T-cell (primary cell): ENCODE measurements at places on chromosomes 3 and 15. TPM values are rescaled to one million over a fixed set of nuclear protein-coding genes. Genes with fewer than 3 reads are reported as not detected.

DNA sequence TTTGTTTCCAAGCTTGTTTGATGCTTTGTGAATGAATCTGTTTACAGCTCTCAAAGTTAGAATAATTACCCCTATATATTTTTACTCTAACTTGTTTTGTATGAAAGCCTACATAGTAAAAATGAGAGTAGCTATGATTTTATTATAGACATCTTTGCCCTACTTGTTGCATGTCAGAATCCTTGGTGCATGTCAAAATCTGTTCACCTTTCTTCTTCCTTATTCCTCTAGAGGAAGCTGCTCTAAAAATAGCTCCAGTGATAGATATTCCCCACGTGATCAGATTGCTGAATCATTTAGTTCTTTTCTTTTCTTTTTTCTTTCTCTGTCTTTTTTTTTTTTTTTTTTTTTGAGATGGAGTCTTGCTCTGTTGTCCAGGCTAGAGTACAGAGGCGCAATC is 39.8 kb downstream of the LRRC49 start:
- DNase-seq, result no peak

- DNase-seq, result no peak
Measured at GRCh38 chr3:124428372-124429128, 301.7 kb upstream of the UMPS start.

DNA sequence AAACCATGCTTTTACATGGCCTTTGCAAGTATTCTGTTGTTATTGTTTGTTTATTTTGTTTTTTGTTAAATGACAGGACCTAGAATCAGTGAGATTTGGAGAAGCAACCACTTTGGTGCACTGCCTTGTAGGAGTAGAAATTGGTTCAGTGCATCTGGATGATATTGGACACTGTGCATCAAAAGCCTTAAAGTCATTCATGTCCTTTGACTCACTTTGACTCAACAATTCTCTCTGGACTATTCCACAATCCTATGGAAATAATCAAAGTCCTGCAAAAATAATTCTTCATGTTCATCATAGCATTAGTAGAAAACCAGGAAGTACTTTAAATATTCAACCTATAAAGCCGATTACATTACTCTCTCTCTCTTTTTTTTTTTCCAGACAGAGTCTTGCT is 224.8 kb downstream of the ABHD5 start:
- no peak for DNase-seq

DNA sequence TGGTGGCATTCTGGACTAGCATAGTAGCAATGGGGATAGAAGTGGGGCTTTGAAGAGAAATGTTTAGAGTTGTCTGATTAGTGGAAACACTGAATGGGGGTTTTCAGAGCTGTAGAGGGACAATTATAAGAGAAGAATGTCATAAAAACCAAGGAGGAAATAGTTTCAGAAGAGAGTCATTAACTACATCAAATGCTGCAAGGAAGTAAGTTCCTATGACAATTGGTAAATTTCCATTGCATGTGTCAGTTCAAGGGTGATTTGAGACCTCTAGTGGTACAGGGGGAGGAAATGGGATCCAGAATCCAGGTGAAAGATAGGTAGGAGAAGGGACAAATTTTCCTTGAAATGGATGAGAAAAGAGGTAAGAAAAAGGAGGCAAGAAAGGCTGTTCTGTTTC is 68.3 kb upstream of the TBC1D5 start:
- DNase-seq, result no peak

GRCh38 chr3:141452045-141452444 is 34.8 kb upstream of the RASA2 start:
- peak; percentile 34 for DNase-seq

DGKG gene
- total RNA-seq, result not detected

DNA sequence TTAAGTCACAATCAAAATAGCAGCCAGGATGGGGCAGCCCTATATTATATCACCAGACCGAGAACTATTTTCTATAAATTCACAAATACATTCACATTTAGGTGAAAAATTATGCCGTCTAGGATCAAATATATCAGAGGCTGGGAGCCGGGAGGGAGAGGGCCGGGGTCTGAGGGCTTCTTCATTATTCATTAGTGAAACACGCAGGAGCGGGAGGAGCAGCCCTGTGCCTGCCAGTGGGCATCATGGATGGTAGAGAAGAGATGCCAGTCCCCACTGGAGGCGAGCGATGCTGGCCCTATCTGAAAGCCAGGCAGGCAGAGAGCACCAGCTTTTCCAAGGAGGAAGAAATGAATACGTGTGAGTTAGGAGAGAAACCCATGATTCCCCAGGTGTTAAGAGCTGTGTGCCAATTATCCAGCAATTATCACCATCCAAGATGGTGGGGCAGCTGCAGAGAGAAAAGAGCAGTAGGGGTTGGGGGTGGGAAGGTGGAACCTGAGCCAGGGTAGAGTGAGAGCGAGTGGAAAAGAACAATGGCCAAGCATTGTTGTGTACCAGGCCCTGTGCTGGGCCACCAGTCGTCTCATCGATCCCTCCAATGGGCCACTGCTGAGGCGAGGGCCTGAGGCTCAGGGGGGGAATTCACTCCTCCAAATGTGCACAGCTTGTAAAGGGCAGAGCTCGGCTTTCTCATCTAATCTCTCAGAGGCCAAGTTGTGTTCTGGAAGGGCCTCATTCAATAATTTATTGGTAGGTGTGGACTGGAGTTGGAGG is 261.3 kb upstream of the TLE3 start:
- DNase-seq, result no peak

DNA sequence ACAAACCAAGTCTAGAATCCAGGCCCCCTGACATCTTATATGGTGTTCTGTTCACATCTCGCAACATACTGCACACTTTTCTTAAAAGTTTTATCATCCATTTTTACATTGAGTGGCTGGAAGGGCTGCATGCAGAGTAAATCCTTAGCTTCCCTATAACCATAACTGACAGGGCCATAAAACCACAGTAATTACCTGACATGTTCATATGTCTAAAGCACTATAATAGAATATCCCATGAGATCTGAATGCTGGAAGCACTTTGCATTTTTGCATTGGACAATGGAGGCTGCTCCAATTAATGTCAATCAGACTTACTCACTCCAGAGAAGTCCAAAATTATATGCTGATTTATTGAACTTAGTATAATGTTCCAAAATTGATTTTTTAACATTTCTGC is 86.6 kb upstream of the HES1 start:
- DNase-seq, result no peak

DNA sequence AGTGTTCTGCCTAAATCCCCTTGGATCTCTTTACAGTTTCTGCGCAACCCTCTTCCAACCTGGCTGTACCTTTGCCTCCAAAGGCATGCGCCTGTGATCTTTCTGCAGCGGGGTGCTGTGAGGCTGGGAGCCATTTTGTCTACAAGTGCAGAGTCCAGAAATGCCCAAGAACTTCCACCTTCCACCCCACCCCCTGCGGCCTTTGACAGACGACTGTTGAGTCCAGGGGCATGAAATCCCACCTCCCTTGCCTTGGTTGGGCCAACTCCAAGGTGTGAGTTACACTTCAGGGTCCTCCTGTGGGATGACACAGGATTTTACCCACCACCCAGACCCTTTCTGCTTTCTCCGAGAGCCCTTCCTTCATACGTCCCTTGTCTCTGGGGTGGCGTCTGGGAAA is 24.1 kb downstream of the HRH1 start:
- no peak for DNase-seq

RAB7A gene
- 130 TPM for total RNA-seq

DNA sequence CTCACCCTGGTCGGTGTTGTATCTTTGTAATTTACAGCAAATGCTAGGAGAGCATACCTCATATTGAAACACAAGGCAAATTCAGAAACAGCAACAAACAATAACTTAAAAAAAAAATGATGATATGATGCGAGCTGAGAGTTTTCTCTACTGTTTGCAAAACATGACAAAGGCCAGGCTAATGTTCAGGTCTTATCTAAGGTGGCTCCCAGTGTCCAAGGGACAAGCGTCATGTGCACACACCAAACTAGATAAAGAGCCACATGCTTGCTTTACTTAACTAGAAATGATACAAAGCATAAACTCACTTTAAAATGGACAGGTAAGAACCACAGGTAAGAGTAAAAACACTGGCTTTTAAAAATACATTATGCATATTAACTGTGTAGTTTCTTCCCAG is 375.9 kb downstream of the FOXP1 start:
- no peak for DNase-seq

- no peak for DNase-seq
Measured at GRCh38 chr3:139355476-139355875, 11.7 kb downstream of the MRPS22 start.

DNA sequence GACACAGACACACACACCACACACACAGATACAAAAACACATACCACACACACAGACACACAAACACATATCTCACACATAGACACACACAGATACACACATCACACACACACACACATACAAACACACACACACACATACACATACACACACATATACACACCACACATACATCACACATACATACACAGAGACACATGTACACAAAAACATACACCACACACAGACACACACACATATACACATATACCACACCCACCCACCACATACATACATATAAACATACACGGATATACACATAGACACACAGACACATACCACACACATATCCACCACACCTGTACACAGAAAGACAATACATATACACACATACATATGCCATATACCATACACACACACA is 66.7 kb downstream of the RASGRF1 start:
- no peak for DNase-seq

DNA sequence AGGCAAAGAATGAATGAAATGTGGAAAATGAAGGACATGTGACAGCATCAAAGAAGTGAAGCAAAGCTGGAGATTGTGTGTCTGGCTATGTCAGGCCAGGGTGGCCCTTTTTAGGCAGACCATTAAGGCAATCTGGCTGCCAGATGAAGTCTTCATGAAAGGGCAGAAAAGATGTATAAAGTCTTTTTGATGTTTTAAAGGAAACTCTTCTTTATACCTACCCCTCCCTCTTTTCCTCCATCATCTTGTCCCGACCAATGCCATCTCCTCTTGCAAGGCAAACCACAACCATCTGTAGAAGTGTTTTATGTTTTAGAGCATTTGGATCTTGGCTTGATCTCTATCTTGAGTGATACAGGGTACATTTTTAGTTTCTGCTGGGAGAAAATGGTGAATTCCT is 259.2 kb downstream of the LSAMP start:
- DNase-seq, result no peak

DNA sequence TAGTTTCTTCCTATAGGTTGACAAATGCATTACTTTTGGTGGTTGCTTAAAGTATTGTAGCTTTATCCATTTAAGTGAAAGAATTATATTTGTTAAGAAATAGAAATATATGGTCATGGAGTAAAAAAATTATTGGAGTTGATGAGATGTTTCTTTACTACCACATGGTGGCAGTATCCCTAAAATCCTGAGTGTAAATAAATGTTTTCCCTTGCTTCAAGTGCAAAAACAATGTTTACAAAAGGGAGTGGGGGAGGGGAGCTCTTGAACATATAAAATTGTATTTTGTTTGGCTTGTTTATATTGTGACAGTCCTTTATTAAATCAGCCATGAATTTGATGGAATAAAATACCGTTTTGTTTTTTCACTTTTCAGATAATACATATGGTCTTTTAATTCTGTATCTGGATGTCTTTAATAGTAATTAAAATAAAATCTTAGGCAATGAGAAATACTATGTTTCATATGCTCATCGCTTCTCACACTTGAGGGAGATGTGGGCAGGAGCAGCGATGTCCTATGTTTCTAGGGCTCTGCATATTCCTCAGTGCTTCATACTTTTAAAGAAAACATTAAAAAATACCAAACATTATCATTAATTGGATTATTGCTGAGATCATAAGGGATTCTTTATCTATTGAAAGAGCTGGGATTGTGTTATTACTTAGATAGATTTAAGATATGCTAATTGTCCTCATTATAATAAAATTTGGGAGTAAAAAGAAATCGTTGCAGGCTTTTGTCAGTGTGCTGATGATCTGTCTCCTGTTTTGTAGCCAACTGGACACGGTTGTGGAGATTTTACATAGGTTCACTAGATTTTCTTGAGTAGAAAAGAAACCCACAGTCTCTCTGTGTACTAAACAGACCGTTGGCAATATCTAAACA is 349.7 kb downstream of the TUSC7 start:
- no peak for DNase-seq

- no peak for DNase-seq
Measured at GRCh38 chr15:79724312-79724711, 172.5 kb downstream of the MTHFS start.

- no peak for DNase-seq
Measured at GRCh38 chr15:90623854-90624253, 93.3 kb upstream of the BLM start.

NEK10 gene
- total RNA-seq, result 1.2 TPM

GRCh38 chr15:57312318-57313133 is 63.8 kb upstream of the CGNL1 start:
- no peak for DNase-seq

GPR160 gene
- total RNA-seq, result 7.7 TPM

ACTC1 gene
- total RNA-seq, result not detected

DNA sequence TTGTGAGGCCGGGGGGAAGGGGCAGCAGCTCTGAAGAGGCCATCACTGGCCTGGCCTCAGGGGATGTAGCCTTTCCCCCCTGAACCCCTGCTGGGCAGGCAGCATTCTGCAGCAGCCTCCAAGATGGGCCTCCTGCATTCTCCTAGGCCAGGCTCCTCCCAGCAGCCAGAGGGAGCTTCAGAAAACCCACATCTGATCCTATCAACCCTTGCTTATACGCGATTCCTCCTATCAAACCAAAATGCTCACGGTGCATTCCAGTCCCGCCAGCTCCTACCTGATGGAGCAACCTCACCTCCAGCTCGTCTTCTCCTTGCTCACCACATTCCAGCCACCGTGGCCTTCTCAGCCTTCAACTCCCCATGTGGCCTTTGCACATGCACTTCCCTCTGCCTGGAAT is 85.7 kb downstream of the MEGF11 start:
- no peak for DNase-seq

ISLR gene
- not detected for total RNA-seq

DNA sequence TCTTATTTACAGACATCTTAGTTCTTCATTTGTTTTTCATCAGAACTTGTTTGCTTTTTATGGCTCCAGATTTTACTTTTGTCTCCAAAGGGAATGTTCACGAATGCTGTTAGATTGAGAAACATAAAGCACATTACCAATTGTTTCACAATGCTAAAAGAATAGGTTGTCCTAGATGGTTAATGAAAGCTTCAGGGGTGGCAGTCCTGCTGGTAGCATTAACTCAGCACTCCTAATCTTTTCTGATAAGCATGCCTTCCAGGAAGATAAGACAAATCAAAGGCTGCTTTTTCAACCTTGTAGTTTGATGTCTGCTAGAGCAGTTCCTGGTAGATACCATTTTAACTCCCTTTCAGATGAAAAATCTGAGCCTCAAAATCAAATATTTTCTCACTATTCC is 619.4 kb downstream of the PYDC2 start:
- DNase-seq, result no peak

DNA sequence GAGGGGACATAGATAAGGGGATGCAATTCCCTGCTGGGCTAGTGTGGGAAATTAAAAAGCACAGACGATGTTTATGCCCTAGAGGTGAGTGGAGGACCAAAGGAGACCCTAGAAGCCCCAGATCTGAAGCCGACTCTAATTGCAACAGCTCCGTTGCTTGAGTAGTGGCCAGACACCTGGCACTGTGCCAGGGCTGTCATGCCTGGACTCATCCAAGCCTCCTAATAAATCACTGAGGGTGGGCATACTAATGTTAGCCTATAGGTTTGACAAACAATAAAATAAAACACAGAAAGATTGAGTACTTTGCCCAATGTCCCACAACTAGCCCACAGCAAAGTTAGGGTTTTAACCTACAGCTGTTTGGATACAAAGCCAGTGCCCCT is 25.4 kb upstream of the MRPS22 start:
- DNase-seq, result no peak

- no peak for DNase-seq
Measured at GRCh38 chr15:82111918-82112317, 66.1 kb upstream of the MEX3B start.

TM4SF18 gene
- total RNA-seq, result not detected

- DNase-seq, result no peak
Measured at GRCh38 chr15:34109797-34110663, 8.1 kb downstream of the PGBD4 start.
